ENCODE measurements at places on chromosomes 5 and 9.

DNA sequence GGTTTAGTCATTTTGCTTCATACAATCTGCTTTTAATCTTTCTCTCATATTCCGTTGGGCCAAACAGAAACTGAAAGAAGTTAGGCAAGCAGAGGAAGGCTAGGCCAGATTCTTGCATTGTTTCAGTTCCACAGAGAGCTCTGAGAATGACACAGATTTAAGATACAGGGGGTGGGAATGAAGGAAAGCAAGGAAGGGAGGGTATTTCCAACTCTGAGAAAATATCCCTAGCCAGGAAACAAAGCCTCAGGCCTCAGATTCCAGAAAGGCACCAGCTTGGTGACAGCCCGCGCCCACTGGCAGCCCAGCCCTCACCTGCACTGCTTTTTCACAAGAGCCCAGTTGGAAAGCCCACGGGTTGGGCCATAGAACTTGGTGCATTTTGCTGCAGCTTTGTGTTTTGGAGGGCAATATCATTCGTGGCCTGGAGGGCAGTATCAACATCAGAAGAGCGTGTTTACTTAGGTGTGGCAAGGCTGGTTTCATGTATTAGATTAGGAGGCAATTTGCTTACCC is 63.5 kb downstream of the ENC1 start:
- no peak for DNase-seq

DNA sequence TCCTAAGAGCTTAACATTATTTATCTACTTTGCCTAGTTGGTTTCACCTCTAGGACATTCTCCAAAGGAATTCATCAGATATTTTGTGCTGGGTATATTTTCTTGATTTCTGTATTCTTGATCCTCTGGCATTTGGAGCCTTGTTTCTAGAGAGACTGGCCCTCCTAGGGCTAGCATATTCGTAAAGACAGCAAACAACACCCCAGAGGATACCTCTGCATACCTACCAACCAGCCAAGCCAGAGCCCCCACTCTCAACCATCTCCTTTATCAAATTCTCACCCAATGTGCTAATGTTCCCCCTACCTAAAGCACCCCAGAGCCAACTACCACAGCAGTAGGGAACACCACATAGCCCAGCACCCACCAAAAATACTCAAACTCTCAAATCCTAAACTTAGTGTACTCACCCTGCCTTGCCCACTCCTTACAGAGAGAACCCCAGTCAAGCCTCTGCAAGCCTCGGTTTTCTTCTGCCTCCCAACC is 149.5 kb downstream of the SEMA5A start:
- no peak for DNase-seq

DNA sequence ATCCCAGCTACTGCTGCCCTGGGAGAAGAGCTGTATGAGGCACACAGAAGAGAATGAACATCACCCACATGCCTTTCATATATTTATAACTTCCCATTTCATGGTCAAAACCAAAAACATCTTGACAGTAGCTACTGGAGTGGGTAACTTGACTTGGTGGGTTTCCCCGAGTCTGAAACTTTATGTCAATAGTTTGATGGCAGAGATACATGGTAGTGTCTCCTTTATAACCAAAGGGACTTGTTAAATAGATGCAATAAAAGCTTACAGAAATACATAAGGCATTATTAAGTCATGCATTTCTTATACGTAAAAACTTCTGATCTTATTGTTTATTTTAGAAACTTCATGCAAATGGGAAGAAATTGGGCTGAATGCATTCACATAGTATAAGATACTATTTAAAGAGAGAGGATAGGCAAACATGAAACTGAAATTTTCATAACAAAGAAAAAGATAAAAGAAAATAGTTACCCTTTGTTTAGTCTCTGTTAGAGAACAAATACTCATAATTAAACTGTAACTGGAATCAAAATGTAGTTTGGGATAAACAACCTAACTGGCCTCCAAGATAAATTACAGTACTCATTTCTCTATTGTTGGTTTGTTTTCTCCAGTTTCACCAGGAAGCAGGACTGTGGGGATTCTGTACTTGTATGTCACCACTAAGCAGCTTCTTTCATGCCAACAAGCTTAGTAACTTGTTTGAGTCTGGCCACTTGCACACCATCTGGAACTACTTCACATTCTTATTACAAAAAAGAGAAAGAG is 459.3 kb upstream of the MEF2C start:
- no peak for DNase-seq

GRCh38 chr9:12329623-12329985 is 363.6 kb upstream of the TYRP1 start:
- no peak for DNase-seq

DNA sequence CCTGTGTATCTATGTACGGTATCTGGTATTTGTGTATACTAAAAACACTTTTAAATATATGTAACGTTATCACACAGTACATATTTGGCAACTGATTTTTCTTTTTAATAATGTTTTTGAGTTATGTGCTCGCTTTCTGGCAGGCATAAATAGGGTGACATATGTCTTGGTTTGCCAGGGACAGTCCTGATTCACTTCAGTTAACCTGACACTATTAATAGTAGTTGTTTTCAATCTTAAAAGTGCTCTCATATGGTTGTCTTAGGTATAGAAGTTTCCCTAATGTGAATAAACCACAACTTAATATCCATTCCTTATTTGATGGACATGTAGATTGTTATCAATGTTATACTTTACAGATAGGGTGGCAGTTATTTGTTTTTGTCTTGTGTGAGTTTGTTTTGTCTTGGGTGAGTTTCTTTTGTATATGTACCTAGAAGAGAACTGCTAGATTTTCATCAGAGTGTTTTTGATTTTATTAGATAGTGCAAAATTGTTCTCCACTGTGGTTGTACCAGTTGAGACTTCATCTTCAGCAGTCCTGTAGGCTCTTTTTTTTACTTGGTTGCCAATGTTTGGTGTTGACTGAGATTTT is 7.9 kb downstream of the G3BP1 start:
- DNase-seq = no peak

GRCh38 chr5:155839251-155840037 is 487.5 kb upstream of the SGCD start:
- DNase-seq = no peak

DNA sequence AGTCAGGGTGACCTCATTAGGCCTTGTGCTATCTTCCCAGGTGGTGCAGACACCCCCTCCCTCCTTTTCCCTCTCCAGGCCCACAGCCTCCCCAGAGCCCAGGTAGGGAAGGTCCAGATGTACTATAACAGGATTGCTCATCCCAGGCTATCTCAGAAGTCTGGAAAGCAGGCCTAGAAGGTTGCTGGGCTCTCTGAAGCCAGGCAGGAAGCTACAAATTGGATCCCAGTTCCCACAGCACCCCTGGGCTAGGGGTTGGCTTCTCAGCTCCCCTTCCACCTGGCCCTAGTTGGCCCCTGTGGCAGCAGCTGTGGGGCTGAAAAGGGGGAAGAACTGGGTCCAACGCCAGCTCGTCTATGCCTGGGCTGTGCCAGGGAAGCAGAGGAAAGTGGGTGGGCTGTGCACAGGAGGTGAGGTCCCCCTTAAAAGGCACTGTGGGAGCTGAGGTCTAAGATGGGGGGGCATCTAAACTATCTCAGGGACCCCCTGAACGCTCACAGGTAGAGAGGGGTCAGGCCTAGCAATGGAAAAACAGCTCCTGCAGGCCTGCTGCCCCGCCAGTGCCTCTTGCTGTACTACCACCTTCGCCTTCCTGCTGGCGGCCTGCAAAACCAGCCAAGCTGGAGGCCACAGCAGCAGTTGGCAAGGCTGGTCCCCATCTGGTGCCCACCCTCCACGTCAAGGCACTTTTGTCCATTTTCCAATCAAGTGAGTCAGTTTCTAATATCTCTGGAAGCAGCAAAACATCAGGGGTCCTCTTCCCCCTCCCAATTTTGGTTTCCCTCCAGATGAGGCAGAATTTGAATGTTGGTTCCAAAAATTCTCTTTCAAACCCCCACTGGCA is 13.3 kb upstream of the PSMD5 start:
- DNase-seq = no peak

DNA sequence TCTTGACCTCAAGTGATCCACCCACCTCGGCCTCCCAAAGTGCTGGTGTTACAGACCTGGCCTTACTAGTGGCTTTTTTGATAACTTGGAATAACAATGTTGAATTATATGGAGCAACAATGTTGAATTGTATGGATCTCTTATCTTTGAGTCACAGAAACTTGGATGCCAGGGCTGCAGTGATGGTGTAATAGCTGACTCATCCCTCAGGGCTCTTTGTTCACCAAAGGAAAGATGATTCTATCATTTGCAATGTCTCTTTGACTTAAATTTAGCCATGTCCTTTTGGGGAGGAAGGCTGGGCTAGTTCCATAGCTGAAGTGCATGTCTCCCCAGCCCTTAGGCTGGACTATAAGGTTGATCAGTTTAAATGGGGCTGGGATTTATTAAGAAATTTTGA is 172.3 kb downstream of the PDZD2 start:
- DNase-seq = no peak

- DNase-seq = no peak
These were observed 700 bp downstream of the CDO1 start for GRCh38 chr5:115815693-115816225.

DNA sequence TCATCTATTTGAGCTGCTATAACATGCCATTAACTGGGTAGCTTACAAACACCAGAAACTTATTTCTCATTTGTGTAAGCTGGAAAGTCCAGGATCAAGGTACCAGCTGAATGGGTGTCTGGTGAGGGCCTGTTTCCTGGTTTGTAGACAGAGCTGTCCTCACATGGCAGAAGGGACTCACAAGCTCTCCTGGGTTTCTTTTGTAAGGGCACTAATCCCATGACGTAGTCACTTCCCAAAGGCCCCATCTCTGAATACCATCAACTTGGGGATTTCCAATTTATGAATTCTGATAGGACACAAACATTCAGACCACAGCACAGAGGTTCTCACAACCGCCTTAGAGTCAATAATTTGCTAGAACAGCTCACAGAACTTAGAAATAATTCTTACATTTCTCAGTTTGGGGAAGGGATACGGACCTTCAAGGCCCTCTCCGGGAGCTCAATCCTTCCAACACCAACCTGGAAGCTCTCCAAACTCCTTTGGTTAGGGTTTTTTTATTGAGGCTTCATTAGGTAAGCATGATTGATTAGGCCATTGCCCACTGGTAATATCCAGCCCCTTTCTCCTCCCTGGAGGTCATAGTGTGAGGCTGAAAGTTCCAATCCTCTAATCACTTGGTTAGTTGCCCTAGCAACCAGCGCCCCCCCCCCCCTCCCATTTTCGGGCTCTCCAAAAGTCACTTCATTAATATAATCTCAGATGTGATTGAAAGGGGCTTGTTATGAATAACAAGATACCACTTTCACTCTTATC is 7.6 kb upstream of the DNAJA1 start:
- DNase-seq = no peak

DNA sequence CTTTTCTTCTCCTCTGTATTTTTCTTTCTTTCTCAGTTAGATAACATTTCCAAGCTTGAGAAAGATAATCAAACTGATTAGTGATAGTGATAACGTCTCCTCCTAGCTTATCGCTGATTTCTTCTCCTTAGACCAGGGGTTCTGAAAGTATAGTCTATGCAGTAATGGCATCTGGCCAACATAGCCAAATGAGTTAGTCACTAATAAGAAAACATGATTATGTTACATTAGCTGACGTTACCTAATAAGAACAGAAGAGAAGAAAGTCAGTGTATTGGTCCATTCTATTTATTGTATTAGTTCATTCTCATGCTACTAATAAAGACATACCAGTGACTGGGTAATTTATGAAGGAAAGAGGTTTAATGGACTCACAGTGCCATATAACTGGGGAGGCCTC is 111.2 kb downstream of the STRBP start:
- no peak for DNase-seq

DNA sequence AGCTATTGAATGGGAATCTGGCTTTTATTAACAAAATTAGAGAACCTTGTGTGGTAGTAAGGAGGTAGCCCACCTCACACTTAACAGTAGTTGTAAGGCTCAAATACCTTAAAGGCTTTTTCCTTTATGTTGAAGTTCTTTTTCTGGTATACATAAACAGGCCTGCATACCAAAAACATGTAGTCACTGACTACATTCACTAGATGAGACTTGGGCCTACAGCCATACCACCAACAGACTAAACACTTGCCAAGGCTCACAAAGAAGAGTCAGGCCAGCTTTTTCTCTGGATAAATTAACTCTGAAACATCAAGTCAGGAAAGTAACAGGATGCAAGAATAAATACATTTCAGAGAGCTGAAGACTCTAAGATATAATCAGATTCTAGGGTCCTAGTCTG is 78.6 kb upstream of the MPDZ start:
- DNase-seq = no peak

GRCh38 chr5:95382801-95383200 is 8.4 kb upstream of the FAM81B start:
- peak; percentile 65 for DNase-seq

- DNase-seq = no peak
These were observed 169.3 kb downstream of the NTRK2 start for GRCh38 chr9:84838879-84839278.

- DNase-seq = no peak
These were observed 26.9 kb downstream of the GLT6D1 start for GRCh38 chr9:135612437-135612836.

GRCh38 chr5:121993191-121993590 is 31.4 kb downstream of the SRFBP1 start:
- no peak for DNase-seq

- no peak for DNase-seq
These were observed 23.3 kb downstream of the CSF2 start for GRCh38 chr5:132096904-132097303.

GRCh38 chr5:131968396-131968954 is 23.0 kb upstream of the MEIKIN start:
- no peak for DNase-seq

DNA sequence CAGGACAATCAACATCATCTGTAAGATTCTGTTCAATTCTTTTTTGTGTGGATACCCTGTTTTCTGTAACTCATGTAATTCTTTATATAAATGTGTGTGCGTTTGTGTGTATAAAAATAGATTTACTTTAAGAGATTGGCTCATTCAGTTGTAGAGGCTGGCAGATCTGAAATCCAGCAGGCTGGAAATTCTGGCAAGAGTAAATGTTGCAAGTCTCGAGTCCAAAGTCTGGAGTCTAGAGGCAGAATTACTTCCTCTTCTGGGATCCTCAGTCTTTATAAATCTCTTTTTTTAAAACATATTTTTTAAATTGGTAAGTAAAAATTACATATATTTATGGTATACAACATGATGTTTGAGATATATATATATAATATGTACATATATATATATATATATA is 202.1 kb upstream of the TMEM161B start:
- DNase-seq = no peak
